ENCODE measurements at places on chromosomes 7 and 10.

DNA sequence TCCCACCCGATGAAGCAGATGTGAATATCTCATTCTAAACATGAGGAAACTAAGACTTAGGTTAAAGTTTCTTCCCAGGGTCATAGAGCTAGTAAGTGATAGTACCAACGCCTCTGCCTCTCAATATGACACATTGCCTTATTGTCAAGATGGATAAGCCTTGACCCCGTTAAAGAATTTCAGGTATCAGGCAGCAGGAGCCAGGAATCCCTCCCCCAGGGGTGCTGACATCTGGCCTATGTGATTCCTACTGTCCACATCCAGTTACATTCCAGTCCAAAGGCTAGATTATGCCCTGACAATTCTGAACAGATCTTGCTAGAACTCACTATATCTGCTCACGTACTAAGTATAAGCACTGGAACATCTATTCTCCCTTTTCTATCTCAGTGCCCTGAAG is 58.0 kb upstream of the ASAH2 start:
- no peak for DNase-seq

- no peak for DNase-seq
These were observed 24.2 kb upstream of the RASSF4 start for GRCh38 chr10:44935201-44935965.

GRCh38 chr10:125148528-125148927 is 11.8 kb downstream of the CTBP2 start:
- DNase-seq: no peak

DNA sequence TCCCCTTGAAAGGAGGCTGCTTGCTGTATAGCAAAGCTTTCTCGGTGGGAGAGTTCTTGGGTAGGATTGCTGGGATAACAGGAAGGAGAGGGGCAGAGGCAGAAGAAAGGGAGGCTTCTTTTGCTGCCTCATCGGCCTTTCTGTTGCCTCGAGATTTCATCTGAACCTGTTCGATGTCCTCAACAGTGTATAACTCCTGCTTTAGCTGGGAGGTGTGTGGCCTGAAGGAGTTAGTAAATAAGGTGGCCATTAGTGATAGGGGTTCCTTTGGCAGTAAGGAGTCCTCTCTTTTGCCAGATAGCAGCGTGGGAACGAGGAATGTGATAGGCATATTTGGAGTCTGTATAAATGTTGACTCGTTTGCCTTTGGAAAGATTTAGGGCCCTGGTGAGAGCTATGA is 20.0 kb downstream of the SCIN start:
- DNase-seq: no peak

- no peak for DNase-seq
These were observed 4.2 kb upstream of the CCM2 start for GRCh38 chr7:44995555-44996493.

- DNase-seq: no peak
These were observed 9.8 kb upstream of the SEMA3D start for GRCh38 chr7:85196696-85197095.

DNA sequence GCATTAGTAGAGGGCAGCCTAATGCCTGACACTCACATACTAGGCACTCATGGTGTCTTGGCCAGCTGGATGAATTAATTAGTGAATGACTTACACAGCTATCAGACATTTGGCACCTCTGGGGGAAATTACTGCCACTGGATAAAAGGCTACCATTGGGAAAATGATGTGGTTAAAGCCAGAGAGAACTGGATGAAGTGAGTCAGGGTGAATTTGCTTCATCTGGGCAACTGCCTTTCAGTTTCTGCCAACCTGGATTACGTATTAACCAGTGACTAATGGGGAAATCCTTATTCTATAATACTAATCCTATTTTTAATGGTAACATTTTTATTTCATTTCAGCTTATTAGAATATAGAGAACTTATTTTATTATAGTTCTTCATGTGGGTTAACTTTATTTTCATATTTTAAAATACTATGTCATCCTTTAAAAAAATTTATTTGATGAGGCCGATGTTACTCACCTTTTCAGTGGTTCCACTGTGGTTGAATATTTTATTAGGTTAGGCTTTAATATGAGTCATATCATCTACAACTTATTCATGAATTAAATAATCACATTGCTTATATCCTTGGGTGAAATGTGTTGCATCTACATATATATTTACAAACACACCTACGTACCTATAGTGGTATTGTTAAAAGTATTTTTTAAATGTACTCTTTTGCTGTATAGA is 85.6 kb upstream of the CAPZA2 start:
- DNase-seq: no peak

- DNase-seq: no peak
These were observed 119.2 kb downstream of the GALNT11 start for GRCh38 chr7:152144557-152145245.

GRCh38 chr7:158706273-158706704 is 1.7 kb upstream of the NCAPG2 start:
- DNase-seq: no peak

GRCh38 chr10:47037654-47038425 is 126.6 kb downstream of the PTPN20 start:
- no peak for DNase-seq

DNA sequence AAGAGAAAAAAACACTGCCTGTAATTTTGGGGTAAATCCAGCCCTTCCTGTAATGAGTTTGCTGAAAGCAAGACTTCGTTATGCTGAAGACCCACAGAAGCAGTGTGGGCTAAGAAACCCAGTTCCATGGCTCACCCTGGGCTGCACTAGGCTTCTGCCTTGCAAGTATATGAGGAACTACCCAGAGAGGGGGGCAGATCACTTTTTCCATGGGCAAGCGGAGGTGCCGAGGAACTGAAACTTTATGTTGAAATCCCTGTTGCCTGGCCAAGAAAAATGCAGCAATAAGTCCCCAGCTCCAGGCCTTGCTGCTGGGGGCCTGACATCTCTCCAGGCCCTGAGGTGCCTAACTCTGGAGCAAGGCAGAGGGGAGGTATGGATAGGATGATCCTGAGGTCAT is 8.5 kb downstream of the RASSF4 start:
- DNase-seq: no peak

- DNase-seq: no peak
These were observed 8.3 kb upstream of the ABCB5 start for GRCh38 chr7:20607216-20607615.

- no peak for DNase-seq
These were observed 488.0 kb downstream of the MDFIC start for GRCh38 chr7:115409682-115410433.

DNA sequence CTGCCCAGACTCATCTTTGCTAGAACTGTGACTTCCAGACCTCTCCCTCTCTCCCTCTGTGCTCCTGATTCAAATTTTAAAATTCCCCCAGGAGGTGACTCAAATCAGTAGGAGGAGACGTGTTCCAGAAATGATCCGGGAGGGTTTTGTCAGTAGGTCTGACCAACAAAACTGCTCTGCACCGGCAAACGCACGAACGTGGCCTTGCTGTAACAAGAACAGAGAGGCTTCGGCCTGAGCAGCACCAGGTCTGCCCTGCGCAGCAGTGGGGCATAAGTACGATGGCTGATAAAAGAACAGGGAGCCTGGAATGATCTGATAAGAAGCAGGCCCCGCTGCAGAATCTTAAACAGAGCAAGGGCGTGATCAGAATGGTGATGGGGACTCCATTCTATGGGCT is 152.7 kb upstream of the AUTS2 start:
- no peak for DNase-seq

- DNase-seq: no peak
These were observed 55.7 kb upstream of the GATA3 start for GRCh38 chr10:7998831-7999230.

DNA sequence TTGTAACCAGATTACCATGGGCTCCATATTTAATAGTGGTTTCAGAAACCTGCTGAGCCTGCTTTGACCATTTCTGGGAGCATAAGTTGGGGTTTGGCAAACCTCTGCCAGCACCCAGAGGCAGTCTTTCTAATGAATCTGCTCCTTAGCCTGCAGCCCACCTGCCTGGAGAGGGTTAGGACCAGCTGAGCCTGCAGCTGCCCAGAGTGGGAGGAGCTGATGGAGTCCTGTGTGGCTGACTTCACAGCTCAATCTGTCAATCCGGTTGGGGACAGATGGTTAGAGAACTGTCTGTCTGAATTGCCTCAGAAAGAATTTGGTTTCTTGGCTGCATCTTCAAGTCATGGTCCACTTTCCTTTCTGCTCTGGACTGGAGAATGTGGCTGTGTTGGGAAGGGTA is 444.6 kb downstream of the NRG3 start:
- no peak for DNase-seq

DNA sequence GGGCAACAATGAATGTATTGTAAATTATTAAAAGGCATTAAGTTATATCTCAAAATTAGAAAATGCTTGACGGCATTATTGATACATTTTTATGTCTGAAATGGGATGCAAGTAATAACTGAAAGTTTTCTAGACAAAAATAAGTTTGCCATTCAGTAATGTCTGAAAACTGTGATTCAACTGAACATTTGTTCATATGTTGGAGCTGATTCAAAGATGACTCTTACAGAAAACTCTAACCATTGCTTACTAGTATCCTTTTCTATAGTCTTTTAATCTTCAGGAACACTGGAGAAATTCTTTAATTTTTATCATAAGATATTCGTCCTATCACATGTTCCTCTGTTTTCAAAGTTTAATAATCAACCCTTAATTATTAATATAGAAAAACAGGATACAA is 71.1 kb upstream of the TFEC start:
- no peak for DNase-seq

DNA sequence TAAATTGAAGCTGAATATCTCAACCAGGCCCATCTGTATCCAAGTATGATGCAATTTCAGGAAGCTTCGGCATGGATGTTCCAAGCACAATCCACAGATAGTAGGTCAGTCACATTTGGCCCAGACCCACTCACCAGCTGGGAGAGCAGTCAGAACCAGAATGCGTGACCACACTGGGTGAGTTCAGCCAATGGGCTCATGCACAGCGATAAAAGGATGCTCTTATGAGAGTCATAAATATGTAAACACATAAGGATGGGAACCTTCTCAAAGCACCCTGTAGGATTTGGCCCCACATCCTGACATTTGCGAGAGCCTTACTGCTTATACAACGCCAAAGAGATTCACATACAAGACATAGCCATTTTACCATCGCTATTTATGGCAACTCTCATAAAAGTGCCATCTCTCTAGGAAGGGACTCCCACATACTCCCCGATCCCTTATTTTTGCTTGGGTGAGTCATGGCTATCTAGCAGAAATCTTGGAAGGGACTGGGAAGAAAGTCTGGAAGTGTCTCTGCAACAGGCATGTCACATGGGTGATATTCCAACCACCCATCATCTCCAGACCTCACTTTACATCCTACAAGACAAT is 3.0 kb downstream of the AFAP1L2 start:
- no peak for DNase-seq

DNA sequence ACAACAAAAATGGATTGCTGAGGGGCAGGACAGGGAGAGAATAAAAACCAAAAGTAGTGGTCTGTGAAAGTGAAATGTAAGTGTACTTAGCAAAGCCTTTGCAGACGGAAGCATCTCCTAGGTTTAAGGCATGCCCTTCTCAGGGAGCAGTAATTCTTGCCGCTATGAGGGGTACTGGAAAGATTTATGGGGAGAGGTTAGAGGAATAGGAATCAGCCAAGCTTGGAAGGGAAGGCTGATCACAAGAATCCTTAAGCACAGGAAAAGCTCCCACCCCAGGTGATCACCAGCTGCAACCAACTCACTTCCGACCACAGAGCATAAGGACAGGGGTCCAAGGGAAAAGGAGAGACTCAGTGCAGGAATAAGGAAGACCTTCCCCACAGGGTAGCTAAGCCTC is 10.3 kb downstream of the GFRA1 start:
- DNase-seq: no peak

DNA sequence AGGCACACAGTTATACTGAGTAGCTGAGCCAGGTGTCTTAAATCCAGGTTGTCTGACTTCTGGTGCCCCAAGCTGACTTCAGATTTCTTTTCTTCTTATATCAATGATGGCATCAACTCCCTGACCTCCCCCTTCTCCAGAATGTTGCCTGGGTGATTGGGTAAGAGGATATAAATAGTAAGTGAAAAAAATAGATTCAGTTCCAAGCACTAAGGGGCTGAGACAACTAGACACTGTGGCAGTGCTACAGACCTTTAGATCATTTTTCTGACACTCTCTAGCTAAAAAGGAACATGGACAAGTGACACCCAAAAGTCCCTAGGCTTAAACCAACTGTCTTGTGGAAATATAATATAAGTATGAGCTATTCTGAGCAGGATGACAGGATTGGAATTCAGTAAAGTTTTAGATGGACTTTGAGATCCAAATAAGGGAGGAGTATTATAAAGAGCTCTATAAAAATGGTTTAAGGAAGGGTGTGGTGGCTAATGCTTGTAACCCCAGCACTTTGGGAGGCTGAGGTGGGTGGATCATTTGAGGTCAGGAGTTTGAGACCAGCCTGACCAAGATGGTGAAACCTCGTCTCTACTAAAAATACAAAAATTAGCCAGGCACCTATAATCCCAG is 589.1 kb upstream of the GALNT17 start:
- DNase-seq: no peak

- DNase-seq: no peak
These were observed 217.8 kb upstream of the HPS1 start for GRCh38 chr10:98664329-98665042.
